Occipital lobe (tissue), 3 donors: ENCODE measurements at places on chromosomes 16 and 17. TPM values are rescaled to one million over a fixed set of nuclear protein-coding genes. Genes with fewer than 3 reads are reported as not detected.

DNA sequence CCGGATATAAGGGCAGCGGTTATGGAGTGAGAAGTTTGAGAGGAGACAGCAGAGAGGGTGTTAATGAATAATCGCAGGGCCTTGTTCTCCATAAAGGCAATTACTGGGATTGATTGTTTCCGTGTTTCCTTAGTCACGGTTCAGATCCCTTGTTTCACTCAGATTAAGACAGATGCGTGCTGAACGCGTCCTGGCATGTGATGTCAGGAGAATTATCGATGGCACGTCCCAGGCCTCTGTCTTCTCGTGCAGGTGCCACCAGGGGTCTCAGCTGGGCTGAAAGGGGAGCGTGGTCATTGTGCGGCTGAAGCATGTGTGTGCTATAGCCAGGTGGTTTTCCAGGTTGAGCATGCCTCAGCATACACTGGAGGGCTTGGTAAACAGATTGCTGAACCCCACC, 142.4 kb upstream of the NOL11 start:
- DNase-seq: no peak

DNA sequence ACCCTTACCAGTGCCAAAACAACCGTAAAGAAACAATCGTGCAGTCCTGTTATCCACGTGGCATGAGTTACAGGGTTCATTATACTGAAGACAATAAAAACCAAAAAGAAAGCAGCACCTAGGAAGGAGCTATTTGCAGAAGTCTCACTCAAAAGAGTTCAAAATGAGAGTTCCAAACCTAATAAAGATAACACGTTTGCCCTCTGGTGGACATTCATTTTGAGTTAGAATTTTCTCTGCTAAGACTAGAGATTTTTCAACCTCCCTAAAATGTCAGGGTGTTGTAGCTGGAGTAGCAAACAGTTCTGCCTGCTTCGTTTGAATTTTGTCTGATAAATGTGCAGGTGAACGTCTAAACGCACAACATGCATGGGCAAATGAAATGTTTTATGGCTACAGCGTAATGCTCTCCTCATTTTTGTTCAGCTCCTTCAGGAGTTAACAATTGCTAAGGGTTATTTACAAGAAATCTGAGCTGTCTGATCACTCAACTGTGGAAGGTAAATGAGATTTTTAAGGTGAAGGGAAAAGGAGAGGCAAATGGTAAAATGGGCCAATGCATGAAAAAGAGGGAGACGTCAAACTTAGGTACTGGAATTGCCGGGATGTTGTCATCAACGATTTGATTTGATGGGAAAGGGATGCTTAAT, 1067.9 kb upstream of the EEF2KMT start:
- DNase-seq: no peak

DNA sequence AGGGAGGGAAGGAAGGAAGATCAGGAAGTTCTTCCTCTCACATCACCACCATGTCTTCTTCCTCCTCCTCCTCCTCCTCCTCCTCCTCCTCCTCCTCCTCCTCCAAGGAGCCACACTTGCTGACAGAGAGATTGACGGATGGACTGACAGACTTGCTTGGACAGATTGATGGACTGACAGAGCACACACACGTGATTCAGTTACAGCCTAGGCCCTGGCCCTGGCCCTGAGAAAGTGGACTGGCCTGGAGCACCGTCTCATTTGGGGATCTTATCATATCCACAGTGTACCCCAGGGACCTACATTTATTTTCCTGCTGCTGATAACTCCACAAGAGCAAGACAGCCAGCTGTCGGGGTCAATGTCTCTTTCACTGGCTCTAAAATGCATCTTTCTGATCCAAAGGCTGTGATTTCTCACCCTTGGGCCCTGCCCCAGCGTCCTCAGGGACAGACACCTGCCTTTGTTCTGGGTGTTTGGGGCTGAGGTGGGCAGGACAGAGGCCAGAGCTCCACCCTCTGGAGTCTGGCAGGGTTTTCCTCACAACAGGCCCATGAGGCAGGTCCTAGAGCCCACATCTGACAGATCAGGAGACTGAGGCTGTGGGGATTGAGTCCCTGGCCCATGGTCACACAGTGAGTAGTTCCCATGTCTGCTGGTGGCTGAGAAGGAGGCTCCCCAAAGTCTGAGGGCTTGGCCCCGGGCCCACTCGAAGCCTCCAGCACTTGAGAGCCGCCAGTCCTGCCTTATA, 2.3 kb upstream of the P2RX1 start:
- no peak for DNase-seq

GRCh38 chr17:6558276-6558675, 1.9 kb upstream of the PITPNM3 start:
- DNase-seq: no peak

SPPL2C gene
- not detected for total RNA-seq

DNA sequence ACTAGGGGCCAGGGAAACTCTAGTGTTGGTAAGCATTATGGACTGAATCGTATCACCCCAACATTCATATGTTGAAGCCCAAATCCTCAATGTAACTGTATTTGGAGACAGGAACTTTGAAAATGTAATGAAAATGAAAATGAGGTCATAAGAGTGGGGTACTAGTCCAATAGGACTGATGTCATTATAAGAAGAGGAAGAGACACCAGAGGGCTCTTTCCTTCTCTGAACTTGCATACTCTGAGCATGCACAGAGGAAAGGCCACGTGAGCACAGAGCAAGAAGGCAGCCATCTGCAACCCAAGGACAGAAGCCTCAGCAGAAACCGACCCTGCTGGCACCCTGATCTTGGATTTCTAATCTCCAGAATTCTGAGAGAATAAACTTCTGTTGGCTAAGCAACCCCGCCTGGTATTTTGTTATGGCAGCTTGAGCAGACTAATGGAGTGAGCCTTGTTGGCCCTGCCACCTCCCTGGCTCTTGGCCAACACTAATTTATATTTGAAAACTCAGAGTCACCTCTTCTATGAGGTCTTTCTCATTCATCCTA, 273.4 kb downstream of the NTN1 start:
- DNase-seq: no peak

GRCh38 chr16:81636298-81636993, 142.6 kb upstream of the PLCG2 start:
- no peak for DNase-seq

DNA sequence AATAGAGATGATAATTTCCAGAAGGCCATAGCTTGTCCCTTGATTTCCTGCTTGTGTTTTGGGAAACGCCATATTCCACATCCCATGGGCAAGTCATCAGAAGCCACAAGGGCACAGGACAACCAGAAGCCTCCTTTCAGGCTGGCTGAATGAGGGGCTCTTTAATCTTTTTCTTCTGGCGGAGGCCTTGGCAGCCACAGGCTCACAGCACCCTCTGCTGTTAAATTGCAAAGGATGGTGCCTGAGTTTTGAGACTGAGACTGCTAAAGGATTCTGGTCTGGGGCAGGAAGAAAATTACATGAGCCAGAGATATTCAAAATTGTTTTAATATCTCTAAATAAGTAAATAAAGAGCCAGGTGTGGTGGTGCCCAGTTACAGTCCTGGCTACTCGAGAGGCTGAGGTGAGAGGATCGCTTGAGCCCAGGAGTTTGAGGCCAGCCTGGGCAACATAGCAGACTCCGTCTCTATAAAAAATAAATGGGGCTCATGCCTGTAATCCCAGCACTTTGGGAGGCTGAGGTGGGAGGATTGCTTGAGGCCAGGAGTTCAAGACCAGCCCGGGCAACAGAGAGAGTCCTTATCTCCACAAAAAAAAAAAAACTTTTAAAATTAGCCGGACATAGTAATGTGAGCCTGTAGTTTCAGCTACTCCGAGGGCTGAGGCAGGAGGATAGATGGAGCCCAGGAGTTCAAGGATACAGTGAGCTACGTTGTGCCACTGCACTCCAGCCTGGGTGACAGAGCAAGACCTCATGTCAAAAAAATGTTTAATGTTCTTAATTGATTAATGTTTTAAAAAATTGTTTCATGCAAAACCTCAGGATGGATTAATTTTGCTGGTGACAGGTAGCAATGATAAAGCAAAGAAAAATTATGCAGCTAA, 26.3 kb downstream of the AARSD1 start:
- DNase-seq: no peak

GRCh38 chr16:68297908-68298307, 12.8 kb downstream of the SLC7A6OS start:
- DNase-seq: no peak

- no peak for DNase-seq
Measured at GRCh38 chr17:34521955-34522354, 57.4 kb upstream of the TMEM132E start.

DNA sequence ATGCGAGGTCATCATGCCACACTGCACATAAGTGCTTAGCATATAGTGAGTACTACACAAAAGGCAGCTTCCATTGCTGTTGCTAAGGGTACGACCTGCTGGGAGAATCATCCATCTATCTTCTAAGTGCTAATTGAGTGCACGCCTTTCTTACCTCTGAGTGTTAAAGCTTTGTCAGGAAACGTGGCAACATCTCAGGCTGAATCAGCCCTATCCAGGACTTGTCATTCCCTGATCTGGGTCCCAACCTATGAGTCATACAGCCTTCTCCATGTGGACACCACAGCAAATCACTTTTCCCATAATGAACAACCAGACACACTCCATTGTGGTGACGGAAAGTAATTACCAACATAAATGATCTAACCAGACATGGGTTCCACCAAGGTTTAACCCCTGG, 201.1 kb upstream of the MAF start:
- no peak for DNase-seq

CDH5 gene
- total RNA-seq: 5.6 TPM

GRCh38 chr17:66483906-66484305, 181.5 kb downstream of the PRKCA start:
- DNase-seq: no peak

ZPBP2 gene
- total RNA-seq: not detected

DNA sequence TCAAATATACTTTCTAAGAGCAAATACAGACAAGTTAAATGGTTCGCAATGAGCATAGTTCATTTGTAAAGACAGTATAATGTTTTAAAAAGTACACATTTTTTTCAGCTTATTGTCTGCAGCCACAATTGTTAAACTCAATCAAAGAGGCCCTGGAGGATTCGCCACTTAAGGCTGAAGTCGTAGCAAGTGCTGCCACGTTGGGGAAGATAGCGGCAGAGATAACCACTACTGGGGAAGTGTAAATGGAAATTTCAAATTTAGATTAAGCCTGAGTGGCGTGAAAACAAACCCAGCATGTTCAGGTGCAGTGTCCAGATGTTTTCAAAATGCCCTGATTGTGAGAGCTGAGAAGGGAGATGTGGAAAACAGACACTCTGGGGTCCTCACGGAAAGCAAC, 8.4 kb downstream of the PMP22 start:
- no peak for DNase-seq

VAMP2 gene
- 27.9 TPM for total RNA-seq

DNA sequence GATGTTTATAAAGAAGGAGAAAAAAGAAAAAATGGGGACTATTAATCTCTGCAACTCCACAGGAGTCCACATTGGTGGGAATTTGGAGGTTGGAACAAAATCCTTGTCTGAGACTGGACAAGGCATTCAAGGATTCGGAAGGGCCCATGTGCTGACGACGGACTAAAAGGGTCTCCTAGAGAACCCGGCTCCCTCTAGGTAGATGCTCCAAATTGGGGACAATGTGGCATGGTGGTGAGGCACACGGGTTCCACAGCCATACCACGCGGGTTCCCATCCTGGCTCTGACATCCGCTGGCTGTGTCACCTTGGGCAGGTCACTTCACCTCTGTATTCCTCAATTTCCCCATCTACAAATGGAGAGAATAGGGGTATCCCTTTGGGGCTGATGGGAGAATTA, 227.4 kb downstream of the C16orf78 start:
- DNase-seq: no peak

GRCh38 chr17:44223541-44224071, 4.1 kb upstream of the UBTF start:
- no peak for DNase-seq

GRCh38 chr16:30697264-30698138, 1.5 kb upstream of the SRCAP start:
- peak; percentile 95 for DNase-seq
